ENCODE measurements at places on chromosomes 4 and X. TPM values are rescaled to one million over a fixed set of nuclear protein-coding genes. Genes with fewer than 3 reads are reported as not detected.

The SFRP2 gene
- not detected for total RNA-seq

The FHL1 gene
- 32.8 TPM for total RNA-seq

The COQ2 gene
- 6.5 TPM for total RNA-seq

The XAGE1A gene
- not detected for total RNA-seq

The EMCN gene
- total RNA-seq, result not detected

The RRAGB gene
- 9.8 TPM for total RNA-seq

DNA sequence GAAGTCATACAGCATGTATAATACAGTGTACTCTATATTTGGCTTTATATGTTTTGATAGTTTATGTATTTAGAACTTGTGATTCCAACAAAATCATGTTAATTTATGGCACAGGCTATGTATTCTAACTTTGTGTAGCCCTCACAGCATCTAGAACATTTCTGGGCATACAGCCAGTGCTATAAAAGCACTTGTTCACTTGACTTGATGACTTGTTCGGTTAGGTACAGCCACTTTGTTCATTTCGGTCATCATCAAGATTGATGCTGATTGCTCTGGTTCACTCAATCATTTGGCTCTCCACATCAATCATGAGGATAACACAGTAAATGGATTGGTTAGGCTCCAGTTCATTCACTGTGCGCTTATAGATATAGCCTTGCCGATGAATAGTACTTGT lies 97.6 kb upstream of the IRS4 start:
- no peak overlapping the region for H3K4me3 ChIP-seq
- H3K36me3 ChIP-seq, result no peaks in the 10 kb centered on the region
- H3K4me1 ChIP-seq, result no peaks in the 10 kb centered on the region
- H3K27ac ChIP-seq, result no peak overlapping the region
- no peaks in the 10 kb centered on the region for H3K27me3 ChIP-seq

- DNase-seq, result peak; percentile 52
- H3K4me1 ChIP-seq, result peaks cover 12% of the 10 kb centered on the region
- H3K4me3 ChIP-seq, result no peak within 1 kb of the TSS
- no peak within 1 kb of the TSS for H3K27ac ChIP-seq
- no peaks in the 10 kb centered on the region for H3K36me3 ChIP-seq
- peaks cover 6% of the 10 kb centered on the region for H3K27me3 ChIP-seq
These were observed at the start of gene TLR2 for GRCh38 chr4:153684182-153684970. TLR2 (plus strand) TSS chr4:153684280; CDS start chr4:153702908, 18,628 bp downstream.

GRCh38 chr4:112516471-112517066 lies 589 bp upstream of the NEUROG2 start:
- no peak for DNase-seq
- H3K27me3 ChIP-seq, result peaks cover 78% of the 10 kb centered on the region
- H3K36me3 ChIP-seq, result no peaks in the 10 kb centered on the region

- H3K36me3 ChIP-seq, result no peaks in the 10 kb centered on the region
- no peak within 1 kb of the TSS for H3K27ac ChIP-seq
- DNase-seq, result no peak
- no peaks in the 10 kb centered on the region for H3K4me1 ChIP-seq
These were observed at the start of gene CYTL1 for GRCh38 chr4:5019274-5019673. CYTL1 (minus strand) TSS chr4:5019458; CDS start chr4:5019445, 13 bp downstream.

DNA sequence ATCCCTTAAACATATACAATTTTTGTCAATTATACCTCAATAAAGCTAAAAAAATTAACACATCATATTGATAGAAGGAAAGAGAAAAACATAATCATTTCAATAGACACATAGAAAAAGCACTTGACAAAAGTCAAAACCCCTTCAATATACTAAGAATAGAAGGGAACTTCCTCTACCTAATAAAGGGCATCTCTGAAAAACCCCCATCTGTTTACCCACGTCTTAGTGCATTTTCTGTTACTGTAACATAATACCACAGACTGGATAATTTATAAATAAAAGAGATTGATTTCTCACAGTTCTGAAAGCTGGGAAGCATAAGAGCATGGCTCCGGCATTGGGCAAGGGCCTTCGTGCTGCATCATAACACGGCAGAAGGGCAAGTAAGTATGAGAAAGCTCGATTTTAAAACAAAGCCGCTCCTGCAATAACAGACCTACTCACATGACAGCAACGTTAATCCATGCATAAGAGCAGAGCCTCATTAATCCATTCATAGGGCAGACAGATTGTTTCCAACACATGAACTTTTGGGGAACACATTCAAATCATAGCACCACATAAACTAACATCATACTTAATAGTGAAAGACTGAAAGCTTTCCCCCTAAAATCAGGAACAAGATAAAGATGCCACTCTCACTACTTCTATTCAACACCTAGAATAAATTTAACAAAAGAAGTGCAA lies 15.7 kb downstream of the STEEP1 start:
- H3K36me3 ChIP-seq, result no peaks in the 10 kb centered on the region
- H3K4me3 ChIP-seq, result no peak overlapping the region
- DNase-seq, result no peak
- H3K27ac ChIP-seq, result no peak overlapping the region

DNA sequence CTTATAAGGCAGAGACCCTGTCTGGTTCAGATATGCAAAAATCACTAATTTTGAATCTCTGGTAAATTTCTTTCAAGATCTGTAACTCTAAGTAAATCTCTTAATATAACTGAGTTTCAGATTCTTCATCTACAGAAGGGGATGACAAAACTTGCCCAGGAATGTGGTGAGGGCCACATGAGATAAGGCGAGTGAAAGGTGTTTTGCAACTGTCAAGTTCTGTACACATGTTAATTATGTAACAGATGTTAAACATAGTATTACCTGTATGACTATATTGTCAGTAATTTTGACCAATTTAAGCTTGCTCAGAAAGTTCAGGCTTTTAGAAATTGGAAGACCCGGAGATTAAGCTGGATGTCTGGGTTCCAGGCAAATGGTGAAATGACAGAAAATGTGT lies 549 bp upstream of the GLRB start:
- no peaks in the 10 kb centered on the region for H3K4me1 ChIP-seq
- H3K27me3 ChIP-seq, result no peaks in the 10 kb centered on the region
- no peak for DNase-seq
- no peak overlapping the region for H3K27ac ChIP-seq

- H3K27me3 ChIP-seq, result no peaks in the 10 kb centered on the region
- peaks cover 93% of the 10 kb centered on the region for H3K4me1 ChIP-seq
- no peak for DNase-seq
- no peaks in the 10 kb centered on the region for H3K36me3 ChIP-seq
- H3K27ac ChIP-seq, result no peak overlapping the region
- H3K4me3 ChIP-seq, result no peak overlapping the region
These were observed 6.7 kb downstream of the ELF4 start for GRCh38 chrX:130103605-130104004.

GRCh38 chr4:76208005-76208765 lies 5.4 kb downstream of the SCARB2 start:
- H3K27ac ChIP-seq, result no peak overlapping the region
- H3K36me3 ChIP-seq, result no peaks in the 10 kb centered on the region
- no peaks in the 10 kb centered on the region for H3K27me3 ChIP-seq
- H3K4me1 ChIP-seq, result peaks cover 30% of the 10 kb centered on the region
- DNase-seq, result no peak

All from CD4-positive, alpha-beta memory T cell (primary cell).